ENCODE measurements at places on chromosomes 7 and 10. TPM values are rescaled to one million over a fixed set of nuclear protein-coding genes. Genes with fewer than 3 reads are reported as not detected.

IDI2 gene
- total RNA-seq, result not detected

CPEB3 gene
- total RNA-seq, result 10.2 TPM

ANKRD61 gene
- not detected for total RNA-seq

FBXO24 gene
- 5.3 TPM for total RNA-seq

BAIAP2L1 gene
- 15.8 TPM for total RNA-seq

FBH1 gene
- total RNA-seq, result 63.6 TPM

PPIA gene
- total RNA-seq, result 352 TPM

CALHM2 gene
- 17.8 TPM for total RNA-seq

IL6 gene
- 2.9 TPM for total RNA-seq

SFRP5 gene
- total RNA-seq, result 163 TPM

CAV2 gene
- total RNA-seq, result 51.1 TPM

ATOH7 gene
- total RNA-seq, result not detected

BICC1 gene
- total RNA-seq, result 35.3 TPM

PTF1A gene
- 48.3 TPM for total RNA-seq

HNRNPH3 gene
- total RNA-seq, result 27.7 TPM

ERLIN1 gene
- total RNA-seq, result 3.6 TPM

TDRD1 gene
- total RNA-seq, result 0.78 TPM

NRP1 gene
- total RNA-seq, result 62.6 TPM

A1CF gene
- total RNA-seq, result 18.5 TPM

MCM10 gene
- total RNA-seq, result not detected

HTR7 gene
- total RNA-seq, result not detected

CDK14 gene
- 35.6 TPM for total RNA-seq

CNNM1 gene
- total RNA-seq, result 1.3 TPM

ARHGEF35 gene
- total RNA-seq, result 5.3 TPM

FXYD4 gene
- not detected for total RNA-seq

ITIH5 gene
- 8.6 TPM for total RNA-seq

SPDYE16 gene
- total RNA-seq, result not detected

IFIT1B gene
- not detected for total RNA-seq

TRIM50 gene
- total RNA-seq, result 22.3 TPM

THSD7A gene
- 0.66 TPM for total RNA-seq

FRAT1 gene
- 6.5 TPM for total RNA-seq

HOXA3 gene
- 1.6 TPM for total RNA-seq
